ENCODE measurements at places on chromosomes 3 and 15.

DNA sequence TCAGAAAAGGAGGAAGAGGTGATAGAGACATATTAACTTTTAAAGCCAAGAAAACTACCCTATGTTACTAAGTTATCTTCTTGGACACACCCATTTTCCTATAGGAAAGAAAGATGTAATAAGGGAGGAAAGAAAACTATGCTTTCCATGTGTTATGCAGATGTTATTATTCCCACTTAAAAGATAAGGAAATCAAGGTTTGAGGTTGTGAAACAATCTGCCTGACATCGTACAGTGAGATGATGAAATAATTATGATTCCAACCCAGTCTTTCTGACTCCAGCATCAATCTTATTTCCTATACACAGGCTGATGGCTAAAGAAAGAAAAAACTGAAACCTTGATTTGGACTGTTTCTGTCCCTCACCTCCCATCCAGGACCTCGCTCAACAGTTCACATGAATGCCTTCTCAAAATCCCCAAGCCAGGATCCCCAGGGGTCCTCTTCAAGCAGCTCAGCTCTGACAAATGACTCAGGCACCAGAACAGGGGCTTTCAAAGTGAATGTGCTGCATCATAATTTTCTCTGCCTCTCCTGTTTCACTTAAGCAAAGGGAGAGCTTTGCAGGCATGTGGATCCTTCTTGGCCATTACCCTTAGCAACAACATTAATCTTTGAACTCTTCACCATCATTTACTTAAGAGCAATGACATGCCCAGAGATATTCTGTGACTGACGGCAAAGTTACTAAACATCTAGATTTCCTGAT is 12.4 kb upstream of the EID1 start:
- DNase-seq, result no peak

DNA sequence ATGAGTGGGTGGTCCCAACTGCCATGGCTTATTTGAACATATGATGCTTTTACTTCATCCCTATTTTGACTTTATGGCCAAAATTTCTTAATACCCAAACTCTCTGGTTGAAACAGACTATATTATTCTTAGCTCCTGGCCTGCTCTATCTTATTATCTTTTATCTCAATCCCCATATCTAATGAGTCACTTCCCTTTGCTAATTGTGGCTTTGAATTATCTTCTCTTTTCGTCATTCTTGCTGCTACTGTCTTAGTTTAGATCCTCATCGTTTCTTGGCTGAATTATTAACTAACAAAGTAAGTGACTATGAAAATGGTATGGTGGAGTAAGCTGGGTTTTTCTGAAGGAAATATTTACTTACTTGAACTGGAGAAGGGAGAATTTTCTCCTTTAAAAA is 28.2 kb upstream of the DNAJC19 start:
- DNase-seq, result no peak

- DNase-seq, result no peak
Measured at GRCh38 chr3:161914703-161915417, 418.3 kb downstream of the OTOL1 start.

DNA sequence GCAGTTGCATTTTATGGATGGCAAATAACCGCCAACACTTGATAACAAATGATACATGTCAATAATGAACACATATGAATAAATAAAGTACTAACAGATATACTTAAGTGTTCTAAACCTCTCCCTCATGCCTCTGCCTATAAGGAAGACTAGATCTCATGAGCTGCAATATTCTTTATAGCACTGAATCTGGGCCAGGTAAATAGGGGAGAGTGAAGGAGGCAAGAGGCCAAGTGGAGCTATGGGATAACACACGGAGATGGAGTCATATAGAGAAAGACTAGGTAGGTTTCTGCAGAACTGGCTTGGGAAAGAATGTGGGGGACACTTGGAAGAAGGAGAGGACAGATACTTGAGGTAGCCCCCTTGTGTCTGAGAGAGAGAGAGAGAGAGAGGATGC is 354.2 kb upstream of the CFAP20DC start:
- DNase-seq, result no peak

DNA sequence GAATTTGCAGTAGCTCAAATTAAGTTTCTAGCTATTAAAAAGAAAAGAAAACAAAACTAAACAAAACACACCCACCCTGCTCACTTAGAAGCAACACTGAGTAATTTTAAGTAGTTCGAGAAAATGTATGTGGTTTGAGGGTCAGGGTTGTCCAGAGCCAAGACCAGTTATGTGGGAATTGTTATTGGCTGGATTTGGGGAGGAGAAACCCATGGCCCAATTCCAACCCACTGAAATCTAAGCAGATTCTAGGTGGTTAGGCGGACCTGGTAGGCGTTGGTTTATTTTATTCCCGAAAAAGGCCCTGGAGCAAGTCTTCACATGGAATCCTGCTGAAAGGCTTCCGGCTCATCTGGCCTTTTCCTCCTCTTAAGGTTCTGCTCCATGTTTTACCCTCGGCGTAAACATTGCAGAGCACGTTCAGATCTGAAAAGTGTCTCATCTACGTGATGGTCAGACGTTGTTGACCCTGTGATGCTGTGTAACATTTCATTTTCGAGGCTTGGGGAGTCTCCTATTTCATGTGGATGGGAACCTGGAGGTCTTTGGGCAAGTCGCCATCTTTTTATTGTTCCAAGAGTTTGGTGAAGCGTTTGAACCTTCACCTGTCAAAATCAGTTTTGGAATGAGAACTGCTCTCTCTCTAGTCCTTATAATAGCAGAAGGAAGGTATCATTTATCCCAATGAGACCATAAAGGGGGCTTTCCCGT is 64.0 kb downstream of the FLNB start:
- no peak for DNase-seq

- DNase-seq, result no peak
Measured at GRCh38 chr15:62752657-62753517, 289.7 kb upstream of the TPM1 start.

- DNase-seq, result peak; percentile 80
Measured at GRCh38 chr3:49007771-49008528, 759 bp downstream of the WDR6 start.

- no peak for DNase-seq
Measured at GRCh38 chr3:35707904-35708303, 68.6 kb downstream of the ARPP21 start.

- DNase-seq, result no peak
Measured at GRCh38 chr15:28974142-28974541, 88.4 kb downstream of the APBA2 start.

- peak; percentile 13 for DNase-seq
Measured at GRCh38 chr15:34436126-34436955, 1.3 kb downstream of the GOLGA8A start.

DNA sequence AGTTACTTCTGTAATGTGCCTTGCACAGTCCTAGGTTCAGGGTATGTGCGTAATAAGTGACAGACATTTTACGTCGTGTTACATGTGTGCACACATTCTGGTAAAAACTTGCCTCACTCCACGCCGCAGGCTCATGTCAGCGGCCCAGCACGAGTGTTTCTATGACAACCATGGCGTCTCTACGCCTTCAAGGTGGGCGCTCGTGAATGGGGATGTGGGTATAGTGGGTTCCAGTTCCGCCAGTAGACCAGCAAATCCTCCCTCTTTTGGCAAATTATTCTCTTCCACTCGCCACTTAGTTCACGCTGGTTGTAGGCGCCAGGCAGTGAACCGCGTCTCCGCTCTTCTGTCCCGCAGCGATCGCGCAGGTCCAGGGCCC is 40.3 kb downstream of the CHST14 start:
- no peak for DNase-seq
